ENCODE measurements at places on chromosomes 3 and 15.

DNA sequence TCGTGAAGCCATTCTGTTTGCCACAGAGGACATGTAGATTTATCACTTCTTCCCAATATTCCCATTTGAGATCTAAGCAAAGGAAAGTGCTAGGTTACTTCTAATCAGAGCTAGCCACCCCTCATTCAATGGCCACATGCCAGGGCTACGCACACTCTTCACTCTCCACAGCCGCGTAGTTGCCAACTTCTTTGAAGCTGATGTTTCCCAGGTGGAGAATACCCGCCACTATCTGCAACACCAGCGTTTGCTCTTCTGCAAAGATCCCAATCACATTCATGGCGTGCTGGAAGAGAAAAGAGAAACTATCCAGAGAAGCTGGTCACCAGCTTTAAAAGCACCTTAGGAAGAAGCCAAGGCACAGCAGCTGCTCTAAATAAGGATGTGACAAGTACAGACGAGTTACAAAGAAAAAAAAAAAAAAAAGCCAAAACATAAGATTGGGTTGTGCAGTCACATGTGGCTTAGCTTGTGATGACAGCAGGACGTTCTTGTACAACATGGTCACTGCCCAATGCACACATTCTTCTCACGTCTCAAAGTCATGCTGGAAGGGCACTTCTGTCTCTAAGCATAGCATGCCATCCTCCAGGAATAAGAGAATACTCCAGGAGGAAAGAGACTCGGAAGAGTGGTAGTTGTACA is 16.4 kb downstream of the LDHAL6B start:
- DNase-seq, result no peak

GRCh38 chr3:12601072-12601471 is 44.2 kb downstream of the MKRN2 start:
- DNase-seq, result no peak

DNA sequence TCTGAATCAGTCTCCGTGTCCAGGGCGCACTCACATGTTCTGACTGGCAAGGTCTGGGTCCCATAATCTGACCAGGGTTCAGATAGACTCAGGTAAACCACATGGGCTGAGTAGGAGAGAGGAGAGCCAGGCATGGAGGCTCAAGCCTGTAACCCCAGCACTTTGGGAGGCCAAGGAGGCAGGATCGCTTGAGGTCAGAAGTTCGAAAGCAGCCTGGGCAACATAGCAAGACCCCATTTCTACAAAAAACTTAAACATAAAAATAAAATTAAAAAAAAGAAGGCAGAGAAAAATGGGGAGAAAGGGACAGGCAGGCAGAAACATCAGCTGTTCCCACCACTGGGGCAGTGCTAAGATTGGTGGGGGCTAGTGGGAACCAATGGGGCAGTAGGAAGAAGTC is 5.4 kb downstream of the TMEM43 start:
- no peak for DNase-seq

DNA sequence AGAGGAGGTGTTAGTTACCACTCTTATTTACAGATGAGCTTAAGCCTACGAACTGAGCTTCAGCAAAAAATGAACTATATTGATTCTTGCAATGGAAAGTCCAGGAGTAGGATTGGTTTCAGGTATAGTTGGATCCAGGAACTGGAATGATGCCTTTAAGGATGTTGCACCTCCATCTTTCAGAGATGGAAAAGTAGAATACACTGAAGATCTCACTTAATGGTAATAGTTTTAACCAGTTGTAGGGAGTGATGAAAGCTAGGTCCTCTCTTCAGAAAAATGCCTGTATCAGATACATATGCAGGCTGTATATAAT is 2.5 kb downstream of the SLC28A1 start:
- DNase-seq, result no peak

DNA sequence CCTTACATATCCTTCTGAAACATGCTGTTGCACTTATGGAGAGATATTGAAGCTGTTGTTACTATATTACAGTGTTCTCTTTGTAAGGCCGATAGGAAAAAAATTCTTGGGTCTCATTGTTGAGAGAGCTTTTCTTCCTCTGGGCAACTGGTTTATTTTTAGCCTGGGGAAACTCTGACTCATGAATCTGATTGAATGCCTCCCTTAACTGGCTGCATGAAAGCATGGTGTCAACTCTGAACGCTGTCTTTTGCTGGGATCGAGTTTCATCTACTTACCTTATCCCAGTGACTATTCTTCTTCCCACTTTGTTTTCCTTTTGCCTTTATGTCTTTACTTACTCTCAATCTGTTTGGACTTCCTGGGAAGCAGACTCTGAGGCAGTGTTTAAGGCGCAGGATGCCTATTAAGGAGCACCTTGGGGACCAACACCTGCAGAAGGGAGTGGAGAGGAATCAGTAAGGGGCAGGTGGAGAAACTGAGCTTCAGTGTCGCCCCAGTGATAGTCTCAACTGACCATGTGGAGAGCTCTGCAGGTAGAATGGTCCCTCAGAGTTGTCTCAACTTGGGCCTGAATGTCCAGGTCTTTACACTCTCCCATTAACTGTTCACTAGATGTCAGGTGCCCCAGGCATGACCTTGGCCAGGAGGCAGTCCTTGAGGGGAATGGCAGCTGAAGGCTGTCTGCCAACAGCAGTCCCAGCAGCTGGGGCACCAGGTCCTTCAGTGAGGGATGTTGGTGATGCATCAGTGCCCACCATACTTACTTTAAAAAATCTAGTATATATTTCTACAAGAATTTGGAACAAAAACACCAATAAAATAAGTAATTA is 88.9 kb upstream of the CCNL1 start:
- no peak for DNase-seq

DNA sequence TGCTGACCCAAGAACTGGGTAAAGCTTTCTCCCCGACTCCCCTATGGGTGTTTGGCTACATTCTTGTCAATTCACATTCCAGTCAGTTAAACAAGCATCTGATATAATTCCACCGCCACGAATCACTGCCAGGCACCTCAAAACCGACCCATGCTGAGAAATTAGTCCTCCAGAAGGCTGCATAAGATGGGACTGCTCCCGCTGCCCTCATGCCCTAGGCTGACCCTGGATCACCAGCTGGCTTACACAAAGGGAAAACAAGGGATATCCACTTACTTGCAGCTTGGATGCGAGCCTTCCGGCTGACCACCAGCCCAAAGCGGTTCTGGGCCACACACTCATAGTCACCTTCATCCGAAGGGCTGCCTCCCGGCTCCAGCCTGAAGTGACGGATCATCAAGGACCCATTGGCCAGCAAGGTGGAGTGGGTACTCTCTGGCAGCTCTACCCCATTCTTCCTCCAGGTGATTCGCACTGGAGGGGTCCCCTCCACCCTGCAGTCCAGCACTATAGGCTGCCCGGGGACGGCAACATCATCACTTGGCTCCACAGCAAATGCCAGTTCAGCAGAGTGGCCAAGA is 2.9 kb downstream of the IGDCC3 start:
- no peak for DNase-seq

DNA sequence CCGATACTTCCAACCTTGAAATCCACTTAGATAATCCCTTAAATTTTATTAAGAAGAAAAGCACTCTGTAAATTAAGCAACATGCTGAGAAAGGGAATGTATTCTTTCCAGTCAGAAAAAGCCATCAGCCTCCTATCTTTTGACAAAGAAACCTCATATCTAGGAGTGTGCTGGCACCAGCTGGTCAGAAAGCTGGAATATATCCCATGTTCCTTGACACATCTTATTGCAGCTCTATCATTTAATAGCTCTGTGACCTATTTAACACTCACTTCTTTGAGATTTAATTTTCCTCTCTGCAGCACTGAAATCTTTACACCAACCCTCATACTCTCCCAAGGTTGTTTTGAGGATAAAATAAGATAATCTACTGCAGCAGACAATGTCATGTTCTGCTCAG is 30.4 kb upstream of the CAPN7 start:
- DNase-seq, result no peak

- DNase-seq, result no peak
Measured at GRCh38 chr3:183895296-183895695, 10.6 kb upstream of the PARL start.

- no peak for DNase-seq
Measured at GRCh38 chr3:43484926-43485488, 136.8 kb downstream of the ANO10 start.

DNA sequence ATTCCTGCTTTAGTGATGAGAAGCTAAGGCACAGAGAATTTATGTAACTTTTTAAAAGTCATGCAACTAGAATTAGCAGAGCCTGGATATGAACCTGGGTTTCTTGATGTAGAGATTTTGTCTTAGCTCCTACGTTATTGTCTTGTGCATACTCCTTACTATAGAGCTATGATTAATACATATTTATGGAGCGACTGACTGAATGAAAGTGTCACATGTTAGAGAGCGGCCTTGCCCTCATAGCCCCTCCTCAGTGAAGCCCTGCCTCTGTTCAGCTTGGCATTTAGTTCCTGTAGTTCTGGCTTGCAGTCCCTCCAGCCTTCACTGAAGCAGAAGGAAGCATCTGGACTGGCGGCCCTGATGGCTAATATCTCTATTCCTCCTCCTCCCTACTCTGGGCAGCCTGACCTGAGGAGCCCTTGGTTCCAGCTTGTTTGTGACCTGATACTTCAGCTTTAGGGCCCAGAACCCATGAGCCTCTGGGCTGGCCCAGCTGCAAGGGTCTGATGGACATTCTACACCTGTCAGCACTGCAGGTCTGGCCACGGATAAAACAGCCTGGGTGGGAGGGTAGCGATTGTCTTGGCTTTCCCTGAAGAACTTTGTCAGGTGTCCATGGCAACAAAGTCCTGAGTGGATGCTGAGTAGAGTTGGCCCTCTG is 13.4 kb upstream of the AGBL1 start:
- DNase-seq, result no peak

DNA sequence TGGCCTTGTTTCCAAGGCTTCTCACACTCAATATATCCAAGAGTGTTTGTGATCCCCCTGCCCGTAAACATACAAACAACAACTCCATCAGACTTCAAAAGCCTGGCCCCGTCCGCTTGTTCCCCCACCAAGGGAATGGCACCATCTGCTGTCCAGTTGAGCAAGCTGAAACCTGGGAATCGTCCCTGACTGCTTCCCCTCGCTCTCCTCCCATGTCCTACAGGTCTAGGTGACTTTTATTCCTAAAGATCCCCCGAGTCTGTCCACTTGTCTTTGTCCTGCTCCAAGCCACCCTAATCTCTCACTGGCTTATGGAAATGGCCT is 27.9 kb upstream of the FAM174B start:
- DNase-seq, result no peak

DNA sequence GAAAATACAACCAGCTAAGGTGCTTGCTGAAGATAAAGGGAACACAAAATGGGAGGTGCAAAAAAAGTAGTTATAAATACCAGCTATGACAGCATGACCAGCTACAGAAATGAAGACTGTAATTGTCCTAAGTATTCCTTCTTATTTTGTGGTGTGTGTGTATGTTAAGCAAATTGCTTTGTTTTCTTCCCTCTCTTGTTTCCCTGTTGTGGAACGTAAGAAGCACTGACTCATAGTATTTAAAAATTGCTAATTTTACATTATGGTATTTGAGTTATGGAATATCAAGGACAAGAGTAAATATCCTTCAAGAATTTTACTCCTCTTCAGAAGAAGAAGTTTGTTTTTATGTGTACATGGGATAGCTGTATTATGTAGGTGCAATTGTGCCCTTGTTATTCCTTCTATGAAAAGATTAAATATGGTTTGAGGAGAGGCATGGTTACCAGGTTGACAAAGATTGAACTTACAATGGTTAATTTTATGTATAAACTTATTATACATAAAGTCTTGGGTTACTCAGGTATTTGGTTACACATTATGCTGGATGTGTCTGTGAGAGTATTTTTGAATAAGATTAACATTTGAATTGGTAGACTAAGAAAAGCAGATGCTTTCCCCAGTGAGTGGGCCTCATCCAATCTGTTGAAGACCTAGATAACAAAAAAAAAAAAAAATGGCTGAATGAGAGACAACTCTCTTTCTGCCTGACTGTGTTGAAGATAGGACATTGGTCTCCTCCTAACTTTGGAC is 1132.1 kb upstream of the ALCAM start:
- no peak for DNase-seq

DNA sequence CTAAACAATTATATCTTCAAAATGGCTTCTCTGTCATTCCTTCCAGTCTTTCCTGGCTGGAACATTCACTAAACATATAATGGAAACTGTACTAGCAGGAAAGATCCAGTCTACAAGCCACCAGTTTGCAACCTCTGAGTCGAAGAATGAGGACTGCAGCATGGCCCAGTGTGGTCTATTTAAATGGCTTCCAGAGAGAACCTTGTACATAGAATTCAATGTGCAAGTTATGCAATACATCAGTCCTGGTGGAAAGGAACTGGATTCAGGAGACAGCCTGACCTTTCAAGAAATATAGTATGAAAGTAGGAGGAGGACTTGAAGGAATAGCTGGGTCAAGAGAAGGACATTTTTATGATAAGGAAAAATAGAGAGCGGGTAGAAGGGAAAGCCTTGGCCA is 49.9 kb downstream of the NEK10 start:
- DNase-seq, result no peak

GRCh38 chr3:147428754-147429153 is 19.6 kb downstream of the ZIC1 start:
- DNase-seq, result no peak

DNA sequence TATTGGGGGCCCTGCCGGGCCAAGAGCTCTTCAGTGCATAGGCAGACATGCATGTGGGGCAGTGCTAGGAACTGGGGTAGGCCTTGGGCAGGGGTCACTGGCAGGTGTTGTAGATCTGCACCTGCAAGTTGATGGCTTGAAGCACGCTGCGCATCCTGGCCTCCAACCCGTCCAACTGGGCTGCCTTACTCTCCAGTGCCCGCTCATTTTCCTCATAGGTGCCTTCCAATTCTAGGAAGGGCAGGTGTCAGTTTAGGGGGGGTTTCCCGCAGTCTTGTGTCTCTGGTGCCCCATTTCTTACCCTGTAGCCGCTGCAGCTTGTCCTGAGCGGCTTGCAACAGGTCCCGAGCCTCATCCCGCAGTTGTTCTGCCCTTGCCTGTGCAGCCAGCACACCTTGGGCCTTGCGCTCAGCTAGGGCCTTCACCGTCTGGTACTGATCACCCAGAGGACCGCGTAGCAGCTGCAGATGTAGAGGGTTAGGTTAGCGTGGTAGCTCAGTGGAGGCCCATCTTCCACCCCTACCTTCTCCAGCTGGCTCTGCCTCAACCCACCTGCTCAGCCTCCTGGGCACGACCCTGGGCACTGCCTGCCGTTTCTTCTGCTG is 611 bp upstream of the USP19 start:
- no peak for DNase-seq

All from caudate nucleus (tissue), 63 donors.